ENCODE measurements at places on chromosomes 3 and 15.

DNA sequence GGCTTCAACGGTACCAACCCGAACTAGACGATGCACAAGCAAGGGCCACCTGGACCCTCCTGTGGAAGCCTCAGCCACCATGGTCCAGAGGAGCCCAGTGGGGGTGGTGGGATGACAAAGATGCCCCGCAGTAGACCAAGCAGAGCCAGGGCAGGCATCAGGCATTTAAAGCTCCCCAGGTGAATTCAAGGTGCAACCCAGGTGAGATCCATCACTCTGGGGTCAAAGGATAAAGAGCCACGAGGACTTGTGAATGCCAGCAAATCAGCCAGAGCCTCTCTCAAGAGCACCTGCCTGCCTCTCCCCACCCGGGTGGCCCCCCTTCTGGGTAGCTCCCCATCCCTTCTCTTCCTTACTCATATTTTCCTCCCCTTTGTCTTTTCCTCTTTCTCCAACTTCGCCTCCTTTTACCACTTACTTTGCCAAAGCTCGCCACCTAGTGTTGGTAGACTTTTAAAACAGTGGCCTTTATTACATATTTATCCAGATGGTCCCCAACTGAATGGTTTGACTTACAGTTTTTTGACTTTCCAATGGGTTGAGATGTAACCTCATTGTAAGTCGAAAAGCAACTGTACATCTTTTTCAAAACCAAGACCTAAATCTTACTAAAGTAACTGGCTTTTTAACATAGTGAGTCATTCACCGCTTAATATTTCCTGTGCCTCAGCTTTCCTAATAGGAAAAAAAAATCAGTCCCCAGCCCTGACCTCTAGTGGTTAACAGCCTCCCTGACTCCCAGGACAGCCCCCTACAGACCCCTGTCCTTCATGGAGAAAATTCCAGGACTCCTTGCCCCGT, 18.8 kb downstream of the PLA2G4F start:
- peak; percentile 54 for DNase-seq

DNA sequence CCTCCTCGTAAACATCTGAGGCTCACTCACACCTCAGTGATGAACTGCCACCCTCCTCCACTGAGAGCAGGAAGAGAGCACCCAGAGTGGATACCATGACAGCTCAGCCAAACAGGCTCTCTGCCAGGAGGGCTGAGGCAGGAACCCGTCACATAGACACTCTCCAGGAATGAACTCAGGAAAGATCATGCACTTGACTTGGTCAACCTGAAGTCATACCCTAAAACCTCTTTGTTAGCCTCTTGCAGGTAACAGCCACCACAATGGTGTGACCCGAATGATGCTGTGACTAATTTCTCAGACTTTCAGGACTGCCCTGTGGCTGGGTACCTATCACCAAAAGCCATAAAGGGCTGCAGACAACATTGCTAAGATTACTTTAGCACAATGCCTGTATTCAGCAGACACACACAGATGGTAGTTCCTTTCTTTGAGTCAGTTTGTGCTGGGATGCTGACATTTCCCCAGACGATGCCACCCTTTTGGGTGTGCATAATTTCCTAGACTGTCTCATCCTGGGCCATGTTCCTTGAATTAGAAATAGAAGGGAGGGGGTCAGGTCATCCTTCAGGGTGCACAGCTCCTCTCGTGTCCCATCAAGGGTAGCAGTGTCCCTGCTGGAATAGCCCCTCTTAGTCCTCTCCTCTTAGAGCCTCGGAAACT, 30.3 kb downstream of the CX3CR1 start:
- DNase-seq: no peak

- DNase-seq: no peak
Observed at GRCh38 chr15:89098281-89098680, 10.0 kb downstream of the ABHD2 start.

DNA sequence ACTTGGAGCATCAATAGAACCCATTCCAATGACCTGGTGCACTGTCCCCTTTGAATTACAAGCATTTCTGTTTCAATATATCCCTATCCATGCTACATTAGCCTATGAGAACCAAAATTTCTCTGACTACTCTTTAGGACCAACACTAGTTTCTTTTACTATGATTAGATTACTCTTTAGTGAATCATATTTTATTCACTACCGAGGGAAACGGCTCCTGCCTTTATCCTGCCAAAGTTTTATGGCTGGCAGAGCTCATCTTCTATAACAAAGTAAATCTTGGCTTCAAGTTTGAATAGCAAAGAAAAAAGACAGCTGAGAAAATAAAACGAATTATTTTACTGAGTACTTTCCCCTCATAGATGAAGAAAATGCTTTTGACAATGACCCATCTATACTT, 120.9 kb downstream of the SLC9A9 start:
- no peak for DNase-seq

GRCh38 chr15:90294601-90295269, 29.3 kb downstream of the NGRN start:
- no peak for DNase-seq

- DNase-seq: no peak
Observed at GRCh38 chr3:15264486-15264885, 58.4 kb downstream of the CAPN7 start.

GRCh38 chr3:128846486-128846891, 32.9 kb upstream of the ACAD9 start:
- no peak for DNase-seq

- DNase-seq: no peak
Observed at GRCh38 chr3:14481018-14481645, 59.0 kb downstream of the GRIP2 start.

GRCh38 chr15:41782371-41783282, 8.3 kb downstream of the MAPKBP1 start:
- DNase-seq: peak; percentile 74

GRCh38 chr3:153414982-153415381, 253.0 kb downstream of the RAP2B start:
- DNase-seq: no peak

GRCh38 chr15:78617076-78617475, 3.7 kb downstream of the CHRNA3 start:
- no peak for DNase-seq

DNA sequence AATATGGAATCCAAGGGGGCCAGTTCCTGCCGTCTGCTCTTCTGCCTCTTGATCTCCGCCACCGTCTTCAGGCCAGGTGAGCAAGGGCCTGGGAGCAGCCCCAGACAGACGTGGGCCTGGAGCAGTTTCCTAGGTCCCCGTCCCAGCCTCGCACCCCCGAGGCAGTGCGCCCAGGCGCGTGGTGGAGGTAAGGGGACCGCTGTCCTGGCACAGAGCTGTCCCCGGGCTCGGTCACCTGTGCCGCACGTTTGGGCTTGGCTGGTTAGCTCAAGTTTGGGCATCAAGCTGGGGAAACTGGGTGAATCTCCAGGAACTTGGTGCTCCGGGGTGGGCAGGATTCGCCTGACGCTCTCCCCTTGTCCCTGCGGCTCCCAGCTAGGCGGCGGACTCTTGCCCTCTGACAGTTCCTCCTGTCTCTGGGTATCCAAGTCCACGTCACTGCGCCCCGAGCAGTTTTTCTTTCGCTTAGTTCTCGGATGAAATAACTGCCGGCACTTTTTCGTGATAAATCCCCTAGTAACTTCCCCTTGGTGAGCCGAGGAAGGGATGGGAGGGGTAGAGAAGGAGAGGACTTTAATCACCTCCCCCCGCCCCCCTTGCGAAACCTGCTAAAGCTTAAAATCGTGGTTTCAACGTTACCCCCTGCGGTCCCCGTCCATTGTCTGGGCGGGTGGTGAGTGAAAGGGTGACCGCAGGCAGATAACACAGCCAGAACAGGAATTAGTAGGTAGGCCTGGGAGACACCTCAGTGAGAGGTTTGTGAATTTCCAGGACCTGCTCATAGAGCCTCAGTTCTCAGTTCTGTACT, 901 bp downstream of the ALCAM start:
- DNase-seq: peak; percentile 53

DNA sequence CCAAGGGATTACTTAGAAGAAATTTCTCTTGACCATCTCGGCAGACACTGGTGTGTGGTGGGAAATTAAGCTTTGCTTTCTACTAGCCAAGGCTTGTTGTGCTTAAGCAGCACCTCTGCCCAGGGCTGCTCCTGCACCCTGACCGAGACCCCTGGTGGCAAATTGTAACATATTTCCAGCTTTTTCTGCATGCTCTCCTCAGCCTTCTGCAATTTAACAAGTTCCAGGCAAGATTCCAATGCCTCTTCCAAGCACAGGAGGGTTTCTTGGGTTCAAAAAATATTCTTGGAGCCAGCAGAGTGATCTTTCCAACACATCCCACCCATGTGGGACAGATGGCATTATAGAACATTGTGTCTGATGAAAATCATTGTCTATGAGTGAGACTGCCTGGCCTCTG, 210.5 kb downstream of the CLSTN2 start:
- no peak for DNase-seq

GRCh38 chr3:45529697-45530096, 64.9 kb upstream of the LIMD1 start:
- no peak for DNase-seq

GRCh38 chr3:132445817-132446216, 28.5 kb downstream of the DNAJC13 start:
- no peak for DNase-seq

DNA sequence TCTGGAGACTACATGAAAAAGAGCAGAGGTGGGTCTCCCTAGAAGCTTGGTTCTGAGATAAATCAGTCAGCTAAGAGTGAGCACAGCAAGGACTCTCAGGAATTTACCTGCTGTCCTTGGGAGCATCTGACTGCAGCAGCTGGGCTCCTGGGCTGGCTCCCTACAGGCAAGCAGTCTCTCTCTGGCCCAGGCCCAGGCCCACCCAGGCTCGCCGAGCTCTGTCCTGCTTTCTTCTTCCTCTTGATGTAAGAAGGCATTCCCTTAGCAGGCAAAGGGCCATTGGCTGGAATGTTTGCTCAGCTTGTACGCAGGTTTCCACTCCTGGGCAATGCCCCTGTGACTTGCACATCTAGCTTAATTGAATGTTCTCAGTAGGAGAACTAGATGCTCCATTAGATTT, 4.3 kb upstream of the RBP2 start:
- DNase-seq: no peak

- DNase-seq: no peak
Observed at GRCh38 chr15:78448441-78449219, 10.6 kb downstream of the IREB2 start.

- DNase-seq: no peak
Observed at GRCh38 chr15:39747326-39747725, 35.3 kb downstream of the FSIP1 start.

- no peak for DNase-seq
Observed at GRCh38 chr3:182276512-182276911, 516.8 kb upstream of the ATP11B start.

- no peak for DNase-seq
Observed at GRCh38 chr3:56725175-56725574, 42.1 kb upstream of the TASOR start.

GRCh38 chr3:156416846-156417558, 137.9 kb downstream of the SSR3 start:
- DNase-seq: no peak

DNA sequence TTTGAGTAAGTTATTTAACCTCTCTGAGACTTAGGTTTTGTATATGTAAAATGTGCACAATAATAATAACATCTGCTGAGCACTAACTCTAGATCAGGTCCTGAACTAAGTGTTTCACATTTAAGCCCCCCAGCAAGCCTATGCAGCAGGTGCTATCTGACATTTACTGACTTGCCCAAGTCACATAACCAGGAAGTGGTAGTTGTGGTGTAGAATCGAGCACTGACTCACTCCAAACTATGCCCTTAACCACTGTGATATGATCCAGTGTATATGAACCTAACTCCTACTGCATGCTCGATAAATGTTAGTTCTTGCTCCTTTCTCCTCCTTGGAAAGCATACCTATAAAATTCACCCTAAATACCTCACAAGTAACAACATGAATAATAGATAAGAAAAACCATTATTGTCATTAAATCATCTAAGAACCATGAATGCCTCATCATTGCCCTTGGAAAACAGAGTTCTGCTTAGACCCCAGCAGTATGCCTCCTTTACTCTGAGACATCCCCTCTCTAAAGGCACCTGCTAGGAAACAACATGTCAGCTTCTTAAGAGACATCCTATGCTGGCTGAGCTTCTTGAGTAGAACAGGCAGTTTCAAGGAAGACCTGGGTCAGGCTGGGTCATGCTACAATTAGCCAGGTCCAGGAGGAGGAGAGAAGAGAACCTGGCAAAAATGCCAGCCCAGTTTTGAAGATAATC, 3.0 kb upstream of the SHC4 start:
- DNase-seq: no peak

DNA sequence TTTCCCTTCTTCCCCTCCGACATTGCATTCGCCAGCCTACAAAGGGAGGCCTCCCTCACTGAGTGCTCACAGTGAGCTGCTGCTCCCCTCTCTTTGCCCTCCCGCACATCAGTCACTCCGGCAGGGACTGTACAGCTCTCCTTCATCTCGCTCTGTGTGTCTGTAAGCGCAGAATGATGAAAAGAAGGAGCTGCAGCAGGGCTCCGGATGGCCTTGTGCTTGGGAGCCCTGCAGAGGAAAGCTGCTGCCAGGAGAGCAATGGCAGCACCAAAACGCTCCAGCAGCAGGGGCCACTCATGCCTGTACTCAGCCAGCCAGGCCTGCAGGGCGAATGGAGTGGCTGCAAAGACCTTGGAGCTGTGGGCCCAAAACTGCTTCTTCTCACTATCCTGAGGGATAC, 107.0 kb upstream of the NSMCE3 start:
- DNase-seq: no peak

DNA sequence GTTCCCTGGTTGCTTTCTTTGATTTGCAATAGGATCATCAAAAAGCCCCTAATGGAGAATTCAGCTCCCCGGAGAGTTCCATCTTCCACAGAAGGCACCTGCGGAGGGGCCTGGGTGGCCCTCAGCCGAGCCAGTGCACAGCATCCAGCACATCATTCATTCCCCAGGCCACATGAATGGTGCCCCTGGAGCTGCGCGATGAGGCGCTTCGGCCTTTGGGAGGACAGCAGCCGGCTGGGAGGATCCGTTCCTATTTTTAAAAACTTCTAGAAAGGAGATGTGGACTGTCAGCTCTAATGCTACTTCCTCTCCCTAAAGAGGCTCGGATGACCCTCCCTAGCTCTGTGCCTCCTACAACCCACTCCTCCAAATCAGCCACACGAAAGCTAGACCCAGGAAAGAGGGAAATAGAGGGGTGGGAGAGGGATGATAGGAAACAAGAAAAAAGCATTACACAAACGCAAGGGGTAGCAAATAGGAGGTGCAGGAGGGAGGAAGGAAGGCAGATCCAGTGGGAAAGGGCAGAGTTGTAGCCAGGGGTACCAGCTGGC, 20.3 kb downstream of the EHD4 start:
- DNase-seq: no peak

DNA sequence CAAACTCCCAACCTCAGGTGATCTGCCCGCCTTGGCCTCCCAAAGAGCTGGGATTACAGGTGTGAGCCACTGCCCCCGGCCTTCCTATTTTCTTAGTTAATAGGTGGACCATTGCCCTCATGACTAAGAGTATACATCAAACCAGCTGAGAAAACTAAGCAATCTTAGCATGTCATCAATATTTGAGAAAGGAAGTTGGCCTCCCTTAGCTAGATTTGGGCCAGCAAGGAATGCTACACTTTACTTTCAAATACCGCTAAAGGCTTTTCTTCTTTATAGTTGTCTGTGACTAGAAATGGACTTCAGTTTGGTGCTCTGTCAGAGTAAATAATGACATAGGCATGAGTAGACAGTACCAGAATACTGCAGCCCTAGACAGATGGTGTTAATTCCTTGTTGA, 199.3 kb downstream of the GAP43 start:
- no peak for DNase-seq

- peak; percentile 62 for DNase-seq
Observed at GRCh38 chr15:29103824-29104565, 165.6 kb downstream of the NSMCE3 start.

- DNase-seq: no peak
Observed at GRCh38 chr3:169479314-169479939, 184.1 kb downstream of the MECOM start.

Data from germinal center (tissue), 1 donor.